ENCODE measurements at places on chromosomes 12 and 14. TPM values are rescaled to one million over a fixed set of nuclear protein-coding genes. Genes with fewer than 3 reads are reported as not detected.

GPR132 gene
- 0.55 TPM for total RNA-seq

GPR84 gene
- not detected for total RNA-seq

GYS2 gene
- not detected for total RNA-seq

KLRC2 gene
- total RNA-seq = not detected

BCAT1 gene
- total RNA-seq = 136 TPM

OR4Q3 gene
- not detected for total RNA-seq

GDF3 gene
- total RNA-seq = not detected

FOXA1 gene
- not detected for total RNA-seq

HOXC11 gene
- total RNA-seq = 0.14 TPM

MLEC gene
- total RNA-seq = 153 TPM

TDP1 gene
- 11.0 TPM for total RNA-seq

NRL gene
- 0.28 TPM for total RNA-seq

CCDC38 gene
- total RNA-seq = not detected

CLEC2D gene
- 1.4 TPM for total RNA-seq

GALNT9 gene
- total RNA-seq = 0.14 TPM

LRIG3 gene
- 67.7 TPM for total RNA-seq

CIROP gene
- under 0.01 TPM for total RNA-seq

BLOC1S1 gene
- 136 TPM for total RNA-seq

FAR2 gene
- total RNA-seq = 7.3 TPM

SRRM4 gene
- under 0.01 TPM for total RNA-seq

IAPP gene
- not detected for total RNA-seq

BATF gene
- total RNA-seq = not detected

PPP1R1A gene
- total RNA-seq = not detected

KRT77 gene
- not detected for total RNA-seq

ST8SIA1 gene
- total RNA-seq = 0.65 TPM
